ENCODE measurements at places on chromosomes 7 and 10. TPM values are rescaled to one million over a fixed set of nuclear protein-coding genes. Genes with fewer than 3 reads are reported as not detected.

GIMAP2 gene
- 79.4 TPM for total RNA-seq

- no peak for DNase-seq
Measured at GRCh38 chr7:116028787-116029186, 1.8 kb downstream of the TFEC start.

GRCh38 chr10:4282496-4282895 is 497.5 kb upstream of the KLF6 start:
- DNase-seq = no peak

VSTM2A gene
- not detected for total RNA-seq

MYH16 gene
- not detected for total RNA-seq

GRCh38 chr10:78656417-78657162 is 412.2 kb upstream of the ZMIZ1 start:
- no peak for DNase-seq

PLEKHS1 gene
- 0.08 TPM for total RNA-seq

DNA sequence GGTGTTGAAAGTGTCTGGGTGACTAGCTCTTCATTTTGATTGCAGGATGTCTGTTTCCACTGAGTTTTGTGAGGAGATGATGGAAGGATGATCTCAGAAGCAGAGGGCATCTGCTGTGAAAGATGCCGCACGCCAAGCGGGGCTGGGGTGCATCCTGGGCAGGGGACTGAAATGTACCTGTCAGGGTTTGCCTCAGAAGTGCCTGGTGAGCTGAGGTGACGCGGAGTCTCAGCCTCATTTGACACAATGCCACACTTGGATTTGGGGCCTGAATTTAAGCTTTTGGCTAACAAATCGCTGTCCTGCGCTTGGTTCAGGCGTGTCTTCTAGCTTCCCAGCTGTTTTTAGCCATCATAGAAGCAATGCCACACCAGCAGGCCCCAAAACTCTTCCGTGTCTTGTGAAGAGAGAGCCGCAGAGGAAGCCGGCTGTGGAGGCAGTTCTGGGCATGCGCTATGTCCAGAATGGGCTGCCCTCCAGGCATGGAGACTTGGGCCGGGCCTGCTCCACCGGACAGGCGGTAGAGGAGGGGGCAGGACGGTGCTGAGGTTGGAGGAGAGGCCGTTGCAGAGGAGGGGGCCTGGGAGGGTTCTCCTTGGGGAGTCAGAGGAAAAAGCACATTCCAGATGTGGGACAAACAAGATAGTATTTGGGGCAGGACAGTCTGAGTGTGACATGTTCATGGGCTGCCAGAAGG is 31.2 kb downstream of the WDR86 start:
- no peak for DNase-seq
